ENCODE measurements at places on chromosomes 1 and 21. TPM values are rescaled to one million over a fixed set of nuclear protein-coding genes. Genes with fewer than 3 reads are reported as not detected.

DNA sequence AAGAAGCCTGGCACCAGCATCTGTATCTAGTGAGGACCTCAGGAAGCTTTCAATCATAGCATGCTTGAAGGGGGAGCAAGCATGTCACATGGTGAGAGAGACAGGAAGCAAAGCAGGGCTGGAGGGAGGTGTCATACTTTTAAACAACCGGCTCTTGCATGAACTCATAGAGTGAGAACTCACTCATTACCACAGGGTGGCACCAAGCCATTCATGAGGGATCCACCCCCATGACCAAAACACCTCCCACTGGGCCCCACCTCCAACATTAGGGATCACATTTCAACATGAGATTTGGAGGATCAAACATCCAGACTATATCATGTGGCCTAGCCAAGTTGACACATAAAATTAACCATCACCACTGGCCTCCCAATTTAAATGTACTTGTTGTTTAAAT lies 125.1 kb upstream of the KCND3 start:
- DNase-seq: no peak
- no peaks in the 10 kb centered on the region for H3K36me3 ChIP-seq
- H3K4me3 ChIP-seq: no peak overlapping the region
- H3K27ac ChIP-seq: no peak overlapping the region

DNA sequence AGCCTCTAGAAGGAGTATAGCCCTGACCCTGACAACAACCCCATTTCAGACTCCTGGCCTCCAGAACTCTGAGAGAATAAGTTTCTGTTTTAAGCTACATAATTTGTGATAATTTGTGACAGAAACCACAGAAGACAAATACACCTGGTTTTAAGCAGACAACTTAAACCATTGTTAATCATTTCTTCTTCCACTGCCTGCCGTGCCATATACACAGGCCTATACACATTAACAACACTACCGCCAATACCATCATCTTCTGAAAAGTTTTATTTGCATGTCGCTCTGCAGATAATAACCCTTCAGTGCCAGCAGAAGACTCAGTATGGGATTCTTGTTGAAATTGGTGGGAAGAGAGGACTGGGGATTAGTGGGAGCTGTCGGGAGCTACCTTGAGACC lies 39.9 kb upstream of the KRTAP19-8 start:
- no peak overlapping the region for H3K27ac ChIP-seq
- no peak for DNase-seq
- no peaks in the 10 kb centered on the region for H3K36me3 ChIP-seq
- peaks cover 14% of the 10 kb centered on the region for H3K27me3 ChIP-seq

- peak overlapping the region; percentile 4 for H3K4me3 ChIP-seq
- no peak overlapping the region for H3K27ac ChIP-seq
- peaks cover 80% of the 10 kb centered on the region for H3K4me1 ChIP-seq
- H3K36me3 ChIP-seq: peaks cover 4% of the 10 kb centered on the region
- H3K27me3 ChIP-seq: no peaks in the 10 kb centered on the region
- no peak for DNase-seq
Measured at GRCh38 chr1:169047074-169047473, 59.4 kb upstream of the ATP1B1 start.

DMAP1 gene
- 37.4 TPM for total RNA-seq

- no peak overlapping the region for H3K4me3 ChIP-seq
- peaks cover 45% of the 10 kb centered on the region for H3K27me3 ChIP-seq
- peaks cover 8% of the 10 kb centered on the region for H3K36me3 ChIP-seq
- no peak overlapping the region for H3K27ac ChIP-seq
- DNase-seq: no peak
- peaks cover 46% of the 10 kb centered on the region for H3K4me1 ChIP-seq
Measured at GRCh38 chr1:228753287-228753686, 18.0 kb downstream of the RHOU start.

- H3K4me1 ChIP-seq: no peaks in the 10 kb centered on the region
- H3K27me3 ChIP-seq: no peaks in the 10 kb centered on the region
- no peak overlapping the region for H3K4me3 ChIP-seq
Measured at GRCh38 chr1:228305721-228306152, 97.9 kb downstream of the OBSCN start.

DNA sequence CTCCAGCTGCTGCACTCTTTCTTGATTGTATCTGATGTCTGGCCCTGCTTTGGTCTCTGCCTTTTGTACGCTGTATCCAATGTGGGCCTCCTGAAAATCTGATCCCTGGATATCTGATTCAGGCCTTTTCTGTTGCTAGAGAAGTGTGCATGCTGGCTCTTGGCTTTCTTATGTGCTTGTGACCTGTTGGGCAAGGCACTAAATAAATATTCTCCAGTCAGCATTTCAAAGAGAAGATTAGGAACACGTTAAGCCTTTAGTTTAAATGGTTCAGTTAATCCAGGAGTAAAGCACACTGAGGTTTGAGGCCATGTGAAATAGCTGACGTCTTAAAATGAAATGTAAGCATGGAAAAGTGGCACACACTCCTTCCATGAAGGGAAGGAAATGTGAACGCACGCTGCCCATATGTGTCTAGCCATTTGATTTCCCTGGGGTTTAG lies 9.3 kb upstream of the F3 start:
- no peak for DNase-seq
- H3K36me3 ChIP-seq: no peaks in the 10 kb centered on the region
- peaks cover 18% of the 10 kb centered on the region for H3K27me3 ChIP-seq

GRCh38 chr1:178625695-178626094 lies 99.3 kb upstream of the RALGPS2 start:
- H3K27ac ChIP-seq: no peak overlapping the region
- no peak overlapping the region for H3K4me3 ChIP-seq
- no peaks in the 10 kb centered on the region for H3K27me3 ChIP-seq
- H3K4me1 ChIP-seq: no peaks in the 10 kb centered on the region
- no peaks in the 10 kb centered on the region for H3K36me3 ChIP-seq
- no peak for DNase-seq

GSTM5 gene
- not detected for total RNA-seq

- no peaks in the 10 kb centered on the region for H3K36me3 ChIP-seq
- H3K4me3 ChIP-seq: no peak overlapping the region
- no peak for DNase-seq
- H3K27me3 ChIP-seq: peaks cover 2% of the 10 kb centered on the region
- H3K27ac ChIP-seq: no peak overlapping the region
Measured at GRCh38 chr21:38037416-38037815, 121.2 kb upstream of the KCNJ6 start.

- H3K27ac ChIP-seq: peak overlapping the region; percentile 26
- H3K4me1 ChIP-seq: peaks cover 42% of the 10 kb centered on the region
- peaks cover 15% of the 10 kb centered on the region for H3K27me3 ChIP-seq
- H3K36me3 ChIP-seq: peaks cover 1% of the 10 kb centered on the region
- H3K4me3 ChIP-seq: peak overlapping the region; percentile 6
- DNase-seq: no peak
Measured at GRCh38 chr1:210332233-210332632, 3.5 kb downstream of the HHAT start.

GRCh38 chr1:228034954-228035837 lies 28.4 kb downstream of the WNT3A start:
- no peaks in the 10 kb centered on the region for H3K36me3 ChIP-seq
- no peak for DNase-seq
- no peak overlapping the region for H3K27ac ChIP-seq
- H3K4me1 ChIP-seq: no peaks in the 10 kb centered on the region
- H3K4me3 ChIP-seq: no peak overlapping the region

DNA sequence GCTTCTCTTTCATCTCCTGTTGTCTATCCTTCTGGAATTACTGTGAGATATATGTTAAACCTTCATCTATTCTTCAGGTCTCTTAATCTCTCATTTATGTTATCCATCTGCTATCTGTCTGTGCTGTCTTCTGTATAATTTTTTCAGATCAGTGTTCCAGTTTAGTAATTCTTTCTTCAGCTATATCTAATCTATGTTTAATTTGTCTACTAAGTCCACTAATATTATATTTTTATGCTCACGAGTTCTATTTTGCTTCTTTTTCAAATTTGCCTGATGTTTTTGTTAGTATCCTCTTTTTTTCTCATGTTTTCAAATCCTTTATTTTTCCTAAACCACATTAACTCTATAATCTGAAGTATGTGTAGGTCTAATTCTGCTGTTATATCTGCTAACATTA lies 34.6 kb upstream of the PLEKHO1 start:
- DNase-seq: no peak
- peaks cover 14% of the 10 kb centered on the region for H3K4me1 ChIP-seq
- H3K27me3 ChIP-seq: no peaks in the 10 kb centered on the region
- H3K27ac ChIP-seq: no peak overlapping the region
- no peak overlapping the region for H3K4me3 ChIP-seq

- no peak for DNase-seq
- H3K4me1 ChIP-seq: peaks cover 35% of the 10 kb centered on the region
- H3K4me3 ChIP-seq: peak overlapping the region; percentile 100
- H3K27ac ChIP-seq: peak overlapping the region; percentile 100
- peaks cover 5% of the 10 kb centered on the region for H3K27me3 ChIP-seq
- H3K36me3 ChIP-seq: no peaks in the 10 kb centered on the region
Measured at GRCh38 chr1:88685259-88685620, 1.2 kb downstream of the PKN2 start.

MYOG gene
- total RNA-seq: not detected

- peaks cover 2% of the 10 kb centered on the region for H3K36me3 ChIP-seq
- no peak overlapping the region for H3K4me3 ChIP-seq
- H3K4me1 ChIP-seq: peaks cover 43% of the 10 kb centered on the region
- peaks cover 32% of the 10 kb centered on the region for H3K27me3 ChIP-seq
- no peak for DNase-seq
Measured at GRCh38 chr1:156841295-156841855, 17.5 kb downstream of the INSRR start.

GRCh38 chr1:14371771-14372497 lies 226.6 kb upstream of the KAZN start:
- no peak overlapping the region for H3K4me3 ChIP-seq
- no peak overlapping the region for H3K27ac ChIP-seq
- peaks cover 6% of the 10 kb centered on the region for H3K27me3 ChIP-seq

- H3K27me3 ChIP-seq: no peaks in the 10 kb centered on the region
- DNase-seq: no peak
- peaks cover 13% of the 10 kb centered on the region for H3K36me3 ChIP-seq
- H3K27ac ChIP-seq: no peak overlapping the region
- H3K4me3 ChIP-seq: no peak overlapping the region
Measured at GRCh38 chr1:39538531-39539251, 37.9 kb downstream of the PABPC4 start.

KRTAP19-3 gene
- total RNA-seq: not detected

- peaks cover 53% of the 10 kb centered on the region for H3K36me3 ChIP-seq
- peaks cover 32% of the 10 kb centered on the region for H3K4me1 ChIP-seq
- no peaks in the 10 kb centered on the region for H3K27me3 ChIP-seq
- DNase-seq: no peak
- no peak overlapping the region for H3K4me3 ChIP-seq
Measured at GRCh38 chr1:113895098-113895497, 7.7 kb upstream of the BCL2L15 start.

GRCh38 chr1:28209700-28210099 lies 23.1 kb downstream of the DNAJC8 start:
- H3K4me1 ChIP-seq: peaks cover 19% of the 10 kb centered on the region
- no peak overlapping the region for H3K27ac ChIP-seq
- no peak overlapping the region for H3K4me3 ChIP-seq
- H3K27me3 ChIP-seq: no peaks in the 10 kb centered on the region
- H3K36me3 ChIP-seq: peaks cover 22% of the 10 kb centered on the region
- DNase-seq: no peak

DNA sequence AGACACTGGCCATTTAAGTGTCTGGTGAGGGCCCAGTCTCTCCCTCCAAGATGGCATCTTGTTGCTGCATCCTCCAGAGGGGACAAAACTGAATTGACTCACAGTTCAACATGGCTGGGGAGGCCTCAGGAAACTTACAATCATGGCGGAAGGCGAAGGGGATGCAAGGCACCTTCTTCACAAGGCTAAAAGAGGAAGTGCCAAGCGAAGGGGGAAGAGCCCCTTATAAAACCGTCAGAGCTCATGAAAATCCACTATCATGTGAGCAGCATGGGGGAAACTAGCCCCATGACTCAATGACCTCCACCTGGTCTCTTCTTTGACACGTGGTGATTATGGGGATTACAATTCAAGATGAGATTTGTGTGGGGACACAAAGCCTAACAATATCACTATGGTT lies 280.1 kb downstream of the HHAT start:
- no peak for DNase-seq
- H3K4me1 ChIP-seq: no peaks in the 10 kb centered on the region
- H3K27me3 ChIP-seq: peaks cover 2% of the 10 kb centered on the region
- H3K4me3 ChIP-seq: no peak overlapping the region
- no peaks in the 10 kb centered on the region for H3K36me3 ChIP-seq

ELF3 gene
- total RNA-seq: 0.59 TPM

DNA sequence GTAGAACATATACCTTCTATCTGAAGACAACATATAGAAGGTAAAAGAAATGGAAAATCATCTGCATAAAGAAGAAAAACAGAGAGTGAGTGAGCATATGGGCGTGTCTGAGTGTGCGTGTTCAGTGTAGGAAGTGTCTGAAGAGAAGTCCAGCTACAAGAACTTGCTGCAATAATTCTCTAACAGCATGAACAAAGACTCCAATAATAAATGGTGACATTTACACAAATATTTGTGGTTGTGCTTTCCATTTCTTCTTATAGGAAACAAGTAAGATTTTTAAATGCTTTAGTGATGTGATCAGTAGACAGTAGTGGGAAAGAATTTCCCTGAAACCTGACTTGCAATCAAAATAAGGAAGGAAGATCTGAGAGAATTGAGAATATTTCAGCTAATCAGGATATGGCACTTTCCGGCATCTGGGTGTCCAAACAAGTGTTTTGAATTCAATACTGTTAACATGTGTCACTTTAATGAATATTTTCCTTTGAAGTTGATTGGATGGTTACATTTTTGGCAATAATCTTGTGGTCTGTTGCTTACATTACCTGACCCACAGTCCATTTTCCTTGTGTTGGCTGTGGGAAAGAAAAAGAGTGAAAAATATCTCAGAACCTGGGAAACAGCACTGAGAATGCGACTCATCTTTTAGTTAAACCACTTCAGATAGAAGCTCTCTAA lies 154.0 kb downstream of the TGFB2 start:
- no peaks in the 10 kb centered on the region for H3K36me3 ChIP-seq
- H3K4me3 ChIP-seq: no peak overlapping the region
- no peak for DNase-seq
- no peak overlapping the region for H3K27ac ChIP-seq
- H3K4me1 ChIP-seq: peaks cover 5% of the 10 kb centered on the region

DNA sequence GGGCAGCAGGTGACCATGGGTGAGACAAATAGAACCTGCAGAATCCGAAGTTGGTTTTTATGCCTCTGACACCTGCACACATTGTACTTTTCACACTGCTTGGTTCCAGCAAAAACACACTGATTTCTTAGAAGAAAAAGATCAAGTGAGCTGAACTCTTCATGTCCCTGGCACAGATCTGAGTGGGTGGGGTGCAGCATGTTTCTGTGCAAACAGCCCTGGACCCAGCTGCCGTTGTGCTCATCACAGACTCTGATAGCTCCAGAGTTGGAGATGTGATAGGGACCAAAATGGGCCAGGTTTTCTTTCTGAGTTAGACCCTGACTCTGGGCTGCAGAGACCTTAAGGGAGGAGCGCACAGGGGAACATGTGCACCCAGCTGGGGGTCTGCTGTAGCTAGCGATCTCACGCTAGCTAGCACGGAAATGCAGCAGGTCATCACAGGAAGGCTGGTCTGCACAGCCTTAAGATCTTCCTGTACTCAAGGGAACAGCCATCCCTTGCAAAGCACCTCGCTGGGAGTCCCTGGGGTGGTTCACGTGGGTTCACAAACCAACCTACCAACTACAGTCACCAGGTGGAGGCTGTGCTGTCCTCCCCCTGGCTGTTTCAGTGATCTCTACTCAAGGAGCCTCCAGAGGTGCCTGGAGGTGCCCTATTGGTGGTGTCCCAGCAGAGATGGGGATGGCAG lies 291.1 kb downstream of the PTPRU start:
- no peak overlapping the region for H3K27ac ChIP-seq
- no peak overlapping the region for H3K4me3 ChIP-seq
- peaks cover 2% of the 10 kb centered on the region for H3K27me3 ChIP-seq
- H3K4me1 ChIP-seq: no peaks in the 10 kb centered on the region

All from activated T-helper 1 cell treated with anti-CD3 and anti-CD28 coated beads, Interleukin-12 subunit alpha, Interleukin-12 subunit beta, Interleukin-2, Interleukin-4 antibody, amounts not matched to agents 30 ng/mL and 10 ng/mL and 1 ng/mL, durations not matched to agents 14 hours and 24 hours and 36 hours (primary cell).